ENCODE measurements at places on chromosomes 16 and 17.
A peak's percentile ranks its signal among the peaks of the same experiment; 100 is the strongest.

DNA sequence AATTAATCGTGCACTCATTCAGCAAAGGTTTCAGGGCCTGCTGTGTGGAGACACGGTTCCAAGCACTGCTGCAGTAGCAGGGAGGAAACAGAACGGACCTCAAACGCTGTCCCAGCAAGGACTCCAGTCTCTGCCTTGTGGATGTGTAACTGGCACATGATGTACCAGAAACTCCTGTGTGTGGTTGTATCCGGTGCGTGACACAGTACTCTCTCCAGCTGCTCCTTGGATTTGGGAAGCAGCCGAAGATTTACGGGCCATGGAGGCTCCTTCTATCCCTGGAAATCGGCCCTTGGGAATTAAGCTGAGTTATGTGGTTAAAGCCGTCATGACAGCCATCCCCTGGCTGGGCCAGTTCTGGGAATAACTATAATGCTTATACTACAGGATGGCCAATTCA lies 8.5 kb upstream of the ANKRD11 start:
- no peak for DNase-seq

GRCh38 chr16:12067714-12068401 lies 91.3 kb downstream of the SNX29 start:
- no peak for DNase-seq

DNA sequence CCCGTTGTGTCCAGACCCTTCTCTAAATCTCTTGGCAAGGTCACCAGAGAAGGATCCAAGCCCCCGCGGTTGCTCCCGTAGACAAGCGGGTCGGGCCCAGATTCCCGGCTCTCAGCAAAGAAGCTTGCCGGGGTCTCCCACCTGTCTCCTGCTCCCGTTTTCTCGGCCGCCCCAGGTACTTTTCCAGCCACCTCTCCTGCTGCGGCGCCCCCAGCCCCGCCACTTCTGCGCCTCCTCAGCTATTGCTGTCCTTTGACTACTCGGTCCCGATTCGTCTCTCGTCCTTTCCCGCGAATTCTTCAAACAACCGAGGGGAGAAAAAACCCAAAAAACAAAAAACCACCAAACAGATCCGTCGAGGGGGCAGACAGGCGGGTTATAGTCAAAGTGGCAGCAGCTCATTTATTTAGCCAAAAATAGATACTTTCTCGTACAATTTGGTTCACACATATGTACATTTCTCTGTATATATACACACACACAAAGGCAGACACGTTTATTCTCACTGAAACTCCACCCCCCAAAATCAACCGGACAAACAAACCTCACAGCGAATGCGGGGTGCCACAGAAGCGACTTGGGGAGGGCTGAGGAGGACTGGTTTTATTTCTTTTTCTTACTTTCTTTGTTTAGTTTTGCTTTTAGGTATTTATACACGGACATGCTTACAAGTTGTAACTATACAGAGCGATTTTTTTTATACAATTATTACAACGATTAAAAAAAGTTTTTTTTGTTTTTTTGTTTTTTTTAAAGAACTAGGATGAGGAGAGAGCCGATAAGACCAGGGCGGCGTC lies 3.5 kb downstream of the IRX3 start:
- no peak for DNase-seq

GRCh38 chr17:79678091-79678735 lies 52.5 kb upstream of the ENPP7 start:
- DNase-seq, result no peak

GRCh38 chr16:88888461-88889387 lies 22.3 kb upstream of the PABPN1L start:
- no peak for DNase-seq

DNA sequence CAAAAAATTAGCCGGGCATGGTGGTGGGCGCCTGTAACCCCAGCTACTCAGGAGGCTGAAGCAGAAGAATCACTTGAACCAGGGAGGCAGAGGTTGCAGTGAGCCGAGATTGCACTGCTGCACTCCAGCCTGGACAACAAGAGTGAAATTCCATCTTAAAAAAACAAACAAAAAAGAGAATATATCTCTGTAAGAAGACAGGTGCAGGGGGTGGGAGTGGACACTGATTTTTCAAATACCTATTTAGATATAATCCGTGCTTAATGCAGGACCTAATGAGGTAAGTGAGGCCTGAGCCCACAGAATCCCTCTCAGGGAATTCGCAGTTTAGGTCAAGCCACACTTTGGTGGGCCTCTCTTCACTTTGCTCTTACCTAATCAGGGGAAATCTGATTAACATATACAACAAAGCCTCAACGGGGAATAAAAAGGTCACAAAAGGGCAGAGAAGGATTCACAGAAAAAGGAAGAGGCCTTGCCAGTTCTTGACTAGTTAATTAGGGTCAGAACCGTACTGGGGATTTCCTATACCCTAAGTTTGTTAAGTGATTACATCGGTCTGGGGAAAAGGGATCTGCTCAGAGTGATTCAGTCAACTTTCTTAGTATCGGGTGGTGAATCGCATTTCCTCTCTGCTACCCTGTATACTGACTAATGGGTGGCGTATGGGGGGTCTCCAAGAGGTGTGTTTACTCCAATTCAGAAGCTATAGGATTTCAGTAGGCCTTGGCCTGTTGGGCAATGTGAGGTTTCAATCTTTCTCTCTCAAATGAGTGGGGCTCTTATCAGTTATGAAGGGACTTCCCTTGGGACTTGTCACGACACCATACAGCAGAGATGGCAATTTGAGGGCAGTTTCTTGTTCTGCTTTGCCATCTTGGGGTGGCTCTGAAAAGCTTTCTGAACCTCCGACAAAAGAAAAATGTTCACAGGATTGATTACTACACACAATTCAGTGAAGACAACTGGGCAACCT lies 1.9 kb upstream of the NFAT5 start:
- DNase-seq, result peak; percentile 55

DNA sequence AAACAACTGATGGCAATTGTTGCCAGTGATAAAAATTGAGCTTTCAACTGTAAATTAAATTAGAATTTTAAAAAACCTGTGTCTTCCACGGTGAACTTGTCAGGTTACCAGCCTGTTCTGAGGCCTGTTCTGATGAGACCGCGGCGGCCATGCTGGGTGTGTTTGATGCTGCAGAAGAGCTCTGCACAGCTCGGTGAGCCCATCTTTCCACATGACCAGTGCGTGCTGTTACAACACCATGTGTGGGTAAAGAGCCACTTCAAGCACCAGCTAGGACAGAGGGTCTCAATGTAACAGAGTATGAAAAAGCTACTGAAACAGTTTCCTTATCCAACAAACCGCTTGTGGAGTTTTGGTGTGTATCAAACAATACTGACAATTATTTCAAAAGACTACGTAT lies 48.5 kb downstream of the RPTOR start:
- DNase-seq, result no peak

DNA sequence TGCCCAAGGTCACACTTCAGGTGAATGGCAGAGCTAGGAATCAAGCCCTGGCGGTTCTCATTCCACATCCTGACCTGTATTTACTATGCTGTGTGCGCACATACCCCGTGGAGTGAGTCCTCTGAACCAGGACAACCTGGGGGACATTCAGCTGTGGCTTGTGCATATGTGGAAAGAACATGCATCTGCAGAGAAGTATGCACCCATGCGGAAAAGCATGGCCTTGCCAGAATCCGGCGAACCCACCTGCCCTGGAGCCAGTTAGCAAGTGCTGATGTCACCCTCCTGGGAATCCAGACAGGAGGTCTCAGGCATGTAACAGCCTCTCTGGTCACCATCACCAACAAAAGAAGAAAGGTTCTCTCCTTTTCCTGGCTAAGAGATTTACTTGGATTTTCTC lies 1.9 kb downstream of the RASL10B start:
- no peak for DNase-seq

- DNase-seq, result no peak
These were observed 58.3 kb downstream of the TIMM22 start for GRCh38 chr17:1055231-1055630.

DNA sequence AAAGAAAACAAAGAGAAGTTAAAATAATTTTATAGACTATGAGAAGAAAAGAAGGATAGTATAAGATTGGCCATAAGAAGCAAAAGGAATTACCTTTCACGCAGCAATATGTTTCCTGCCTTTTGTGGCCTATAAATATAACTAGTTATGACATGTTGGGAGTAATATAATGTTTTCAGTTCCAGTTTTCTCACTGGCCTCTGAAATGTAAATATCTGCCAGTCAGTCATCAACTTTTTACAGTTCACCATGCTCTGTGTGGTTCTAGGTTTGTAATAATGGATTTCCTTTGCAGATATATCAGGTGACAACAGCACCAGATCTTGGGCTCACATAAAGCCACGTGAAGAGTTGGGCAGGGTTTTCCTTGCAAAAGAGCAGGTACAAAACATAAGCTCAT lies 94.3 kb downstream of the ABCA8 start:
- DNase-seq, result no peak

GRCh38 chr16:73228649-73229048 lies 180.7 kb upstream of the ZFHX3 start:
- DNase-seq, result no peak

DNA sequence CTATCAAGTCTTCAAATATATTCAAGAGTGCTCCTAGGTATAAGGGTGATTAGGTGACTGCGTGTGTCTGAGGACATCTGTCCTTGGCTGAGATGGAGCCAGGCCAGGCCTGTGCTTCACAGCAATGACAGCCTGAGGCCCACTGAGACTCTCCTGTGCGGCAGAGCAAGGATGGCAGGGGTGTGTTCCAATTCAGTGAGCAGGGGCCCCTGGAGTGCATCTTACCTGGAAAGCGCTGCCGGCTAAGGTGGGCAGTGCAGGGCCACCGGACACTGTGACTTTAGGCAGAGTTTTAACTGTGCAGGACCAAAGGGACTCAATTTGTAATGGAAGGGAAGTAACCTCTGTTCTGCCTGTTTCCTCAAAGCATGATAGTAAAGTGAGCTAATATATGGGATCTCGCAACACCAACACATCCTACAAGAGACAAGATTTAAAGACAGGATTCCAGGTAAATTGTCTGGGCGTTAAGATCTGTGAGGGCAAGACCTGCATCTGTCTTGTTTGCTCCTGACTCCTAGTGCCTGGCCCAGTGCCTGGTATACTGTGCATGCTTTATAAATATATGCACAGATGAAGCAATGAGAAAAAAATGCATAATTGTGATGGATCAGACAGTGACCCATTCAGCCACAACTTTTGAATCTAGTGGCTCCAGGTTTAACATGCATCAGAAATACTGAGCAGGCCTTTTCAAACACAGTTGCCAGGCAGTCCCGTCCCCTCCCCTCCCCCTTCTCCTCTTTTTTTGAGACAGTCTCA lies 86.7 kb downstream of the MRC2 start:
- DNase-seq, result no peak

- no peak for DNase-seq
These were observed 14.9 kb downstream of the TMEM114 start for GRCh38 chr16:8575399-8575798.
